ENCODE measurements at places on chromosomes 2 and 18.

- no peak for DNase-seq
Measured at GRCh38 chr2:224029876-224030275, 9.2 kb downstream of the SERPINE2 start.

- DNase-seq, result no peak
Measured at GRCh38 chr2:64955467-64955866, 33.7 kb upstream of the SLC1A4 start.

GRCh38 chr2:239004274-239005015 lies 156.6 kb downstream of the TWIST2 start:
- no peak for DNase-seq

GRCh38 chr2:241703032-241703604 lies 1.3 kb downstream of the ING5 start:
- peak; percentile 23 for DNase-seq

DNA sequence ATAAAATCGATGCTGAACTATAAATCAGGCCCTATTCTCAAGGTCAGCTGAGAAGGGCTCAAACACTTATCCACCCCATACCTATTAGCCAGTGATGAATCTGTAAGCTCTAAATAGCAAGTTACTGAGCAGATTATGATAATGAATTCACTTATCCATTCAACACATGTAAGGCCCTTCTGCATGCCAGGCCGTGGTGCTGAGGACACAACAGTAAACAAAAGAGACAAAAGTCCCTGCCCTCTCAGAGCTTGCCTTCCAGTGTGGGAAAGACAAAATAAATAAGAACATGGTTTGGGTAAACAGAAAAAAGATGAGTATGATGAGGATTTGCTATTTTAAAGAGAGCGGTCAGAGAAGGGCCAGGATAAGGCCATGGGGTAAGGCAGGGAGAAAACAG lies 11.7 kb downstream of the TTC32 start:
- no peak for DNase-seq

DNA sequence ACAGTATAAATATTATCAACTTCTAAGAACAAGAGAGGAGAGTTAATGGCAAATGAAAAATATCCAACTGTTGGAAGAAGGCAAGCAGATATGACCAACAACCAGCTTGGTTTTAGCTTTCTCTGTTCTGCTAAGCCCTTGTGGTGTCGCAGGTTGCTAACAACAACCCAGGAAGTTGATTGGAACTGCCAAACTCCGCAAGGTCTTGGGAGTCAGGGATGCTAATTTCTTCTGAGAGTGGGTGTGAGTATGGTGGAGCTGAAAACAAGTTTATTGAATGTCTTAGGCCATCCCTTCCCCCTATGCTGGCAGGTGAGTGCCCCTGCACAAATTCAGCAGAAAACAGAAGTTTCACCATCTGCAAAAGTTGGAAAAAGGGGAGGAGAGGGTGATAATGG lies 17.5 kb downstream of the BZW1 start:
- DNase-seq, result no peak

DNA sequence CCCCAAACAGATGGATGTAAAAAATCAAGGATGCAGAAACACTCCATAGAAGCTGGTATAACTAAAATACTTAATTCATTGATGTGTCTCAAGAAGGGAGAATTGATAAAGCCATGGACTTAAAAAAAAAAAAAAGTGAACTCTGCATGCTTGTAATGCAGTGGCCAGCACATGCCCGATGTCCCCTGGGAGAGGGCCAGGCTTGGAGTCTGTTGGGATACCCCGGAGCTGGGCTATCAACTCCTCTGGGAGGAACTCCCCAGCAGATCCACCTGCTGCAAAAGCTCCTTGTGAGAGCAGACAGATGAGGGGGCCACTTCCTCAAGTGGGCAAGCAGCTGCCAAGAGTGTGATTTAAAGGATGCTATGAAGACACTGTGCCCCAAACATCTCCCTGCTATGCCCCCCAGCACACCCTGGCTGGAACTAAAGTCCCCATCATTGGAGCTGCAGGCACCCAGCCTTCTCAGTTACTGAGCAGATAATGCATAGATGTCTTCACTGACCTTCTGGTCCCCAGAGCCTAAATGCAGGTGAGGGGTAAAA lies 311.5 kb upstream of the ID2 start:
- no peak for DNase-seq
